ENCODE measurements at places on chromosomes 5 and 9.

DNA sequence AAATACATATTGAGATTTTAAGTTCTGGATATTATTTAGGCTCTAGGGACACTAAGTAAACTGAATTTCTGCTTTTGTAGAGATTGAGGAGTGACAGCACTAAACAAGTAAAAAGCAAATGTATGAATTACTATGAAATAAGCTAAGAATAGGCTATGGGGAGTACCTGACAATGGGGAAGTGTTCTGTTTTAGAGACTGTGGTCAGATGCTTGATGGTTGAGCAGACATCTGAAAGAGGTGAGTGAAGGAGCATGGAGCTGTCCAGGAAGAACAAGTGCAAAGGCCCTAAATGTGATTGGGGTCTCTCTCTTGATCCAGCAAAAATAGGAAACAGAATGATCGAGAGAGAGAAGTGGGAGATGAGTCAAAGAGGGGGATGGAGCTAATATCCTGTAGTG lies 111.7 kb downstream of the JAKMIP2 start:
- no peak for DNase-seq

DNA sequence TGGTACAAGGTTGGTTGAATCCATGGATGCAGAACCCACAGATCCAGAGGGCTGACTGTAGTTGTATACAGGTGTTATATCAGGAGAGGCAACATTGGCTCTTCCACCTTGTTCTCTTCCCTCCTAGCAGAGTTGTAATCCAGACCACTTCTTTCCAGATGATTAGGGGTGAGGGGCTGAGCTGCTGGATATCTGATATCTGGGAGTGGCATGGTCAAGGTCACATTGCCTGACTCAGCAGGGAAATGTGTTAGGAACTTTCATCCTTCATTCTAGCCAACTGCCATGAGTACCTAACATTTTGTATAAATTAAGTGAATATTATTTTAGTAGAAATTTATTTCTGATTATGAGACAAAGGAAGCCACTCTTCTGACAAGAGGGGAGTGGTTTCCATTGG lies 7.3 kb downstream of the DAPK1 start:
- no peak for DNase-seq

DNA sequence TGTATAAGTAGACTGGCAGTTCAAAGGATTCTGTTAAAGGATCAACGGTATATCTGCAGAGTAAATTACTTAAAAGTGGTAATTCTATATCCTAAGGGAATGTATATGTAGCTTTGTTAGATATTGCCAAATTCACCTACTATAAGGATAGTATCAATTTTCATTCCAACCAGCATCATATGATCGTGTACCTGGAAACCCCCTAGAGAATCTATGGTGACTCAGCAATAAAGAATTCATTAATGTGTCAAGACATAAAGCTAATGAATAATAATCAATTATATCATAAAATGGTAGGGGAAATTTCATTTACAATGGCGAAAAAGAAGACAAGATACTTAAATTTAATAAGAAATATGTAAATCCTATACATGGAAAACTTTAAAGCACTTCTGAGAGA lies 234.1 kb upstream of the ACTBL2 start:
- DNase-seq: no peak

DNA sequence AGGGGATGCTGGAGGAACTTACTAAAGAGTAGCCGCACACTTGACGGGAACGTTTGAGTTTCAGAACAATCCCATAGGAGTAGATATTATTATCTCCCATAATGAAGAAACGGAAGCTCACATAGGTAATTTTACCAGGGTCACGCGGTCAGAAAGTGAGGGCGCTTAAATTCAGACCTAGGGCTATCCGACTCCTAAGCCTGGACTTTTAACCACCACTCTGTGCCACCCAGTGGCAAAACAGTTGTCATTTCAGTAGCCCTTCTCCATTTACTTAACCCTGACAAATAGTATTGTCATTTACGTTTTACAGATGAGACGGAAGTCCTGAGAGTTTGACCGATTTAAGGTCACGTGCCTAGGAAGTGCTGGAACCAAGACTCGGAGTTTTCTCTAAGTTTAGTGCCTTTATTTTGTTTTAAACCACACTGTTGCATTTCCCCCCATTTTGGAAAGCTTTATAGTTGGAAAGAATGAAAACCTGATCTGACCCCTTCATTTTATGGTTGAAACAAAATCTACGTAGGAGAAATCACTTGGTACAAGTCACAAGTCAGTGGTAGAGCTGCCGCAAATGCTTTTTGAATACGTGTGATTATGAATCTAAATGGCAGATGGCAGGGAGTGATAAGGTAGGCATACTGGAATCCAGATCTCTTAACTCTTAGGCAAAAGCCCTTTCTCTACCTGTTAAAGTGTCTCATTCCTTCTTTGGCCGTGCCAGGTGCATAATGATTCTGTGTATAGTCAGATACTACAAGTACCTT lies 650 bp downstream of the MRRF start:
- DNase-seq: peak; percentile 48

GRCh38 chr9:77731930-77732329 lies 83.8 kb upstream of the GNA14 start:
- no peak for DNase-seq

DNA sequence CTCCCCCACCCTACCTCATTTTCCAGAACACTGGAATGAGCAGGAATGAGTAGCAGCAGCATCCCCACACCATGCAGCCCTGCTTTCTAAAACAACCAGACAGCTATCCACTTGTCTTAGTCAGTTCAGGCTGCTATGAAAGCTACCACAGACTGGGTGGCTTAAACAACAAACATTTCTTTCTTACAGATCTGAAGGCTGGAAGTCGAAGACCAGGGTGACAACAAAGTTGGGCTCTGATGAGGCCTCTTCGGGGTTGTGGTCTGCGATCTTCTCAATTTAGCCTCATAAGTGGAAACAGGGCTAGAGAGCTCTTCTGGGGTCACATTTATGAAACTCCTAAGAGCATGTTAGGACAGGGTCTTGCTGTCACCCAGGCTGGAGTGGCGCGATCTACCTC lies 38.9 kb downstream of the LPAR1 start:
- no peak for DNase-seq

GRCh38 chr5:170012622-170013021 lies 32.3 kb upstream of the INSYN2B start:
- no peak for DNase-seq

GRCh38 chr5:178688551-178688950 lies 41.9 kb downstream of the ZNF354A start:
- no peak for DNase-seq

DNA sequence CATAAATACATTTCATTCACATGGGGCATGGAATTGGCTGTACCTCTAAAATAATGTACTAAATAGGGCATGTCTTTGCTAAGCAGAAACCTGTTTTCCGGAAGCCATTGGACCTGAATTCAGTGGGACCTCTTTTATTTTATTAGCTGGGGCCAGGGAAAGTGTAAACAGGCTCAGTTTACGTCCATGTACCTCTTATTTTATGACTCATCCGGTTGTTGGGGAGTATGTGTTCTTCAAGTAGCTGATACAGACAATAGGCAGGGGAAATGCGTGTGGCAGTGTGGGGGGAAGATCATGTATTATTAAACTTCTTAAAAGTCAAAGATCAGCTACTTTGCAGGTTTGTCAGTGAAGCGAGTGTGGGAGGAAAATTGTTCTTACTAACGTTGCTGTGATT lies 1.4 kb upstream of the GDNF start:
- no peak for DNase-seq

GRCh38 chr5:155794795-155795194 lies 532.2 kb upstream of the SGCD start:
- no peak for DNase-seq

All from GM20000 (cell line).